ENCODE measurements at places on chromosomes 1 and 21. TPM values are rescaled to one million over a fixed set of nuclear protein-coding genes. Genes with fewer than 3 reads are reported as not detected.
A peak's percentile ranks its signal among the peaks of the same experiment; 100 is the strongest.

- no peak for DNase-seq
These were observed 33.9 kb downstream of the OLFML2B start for GRCh38 chr1:161989786-161990185.

DNA sequence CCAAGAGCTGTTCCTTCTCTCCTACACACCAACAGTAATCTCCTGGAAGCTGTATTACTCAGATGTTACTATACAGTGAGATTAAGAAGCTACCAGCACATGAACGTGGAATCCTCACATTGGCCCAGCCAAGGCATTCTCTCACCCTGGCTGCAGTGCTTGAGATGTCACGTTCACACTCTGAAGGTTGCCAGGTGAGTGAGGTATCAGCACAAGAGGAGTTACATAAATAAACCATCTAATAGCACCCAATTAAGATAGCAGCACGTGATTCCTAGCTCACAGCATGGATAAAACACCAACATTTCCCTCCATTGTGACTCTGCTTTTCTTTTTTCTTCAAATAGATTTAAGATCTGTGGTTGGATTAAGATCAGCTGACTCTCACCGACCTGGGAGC lies 182.8 kb downstream of the PLPP3 start:
- no peak for DNase-seq

The OR2G6 gene
- total RNA-seq, result not detected

DNA sequence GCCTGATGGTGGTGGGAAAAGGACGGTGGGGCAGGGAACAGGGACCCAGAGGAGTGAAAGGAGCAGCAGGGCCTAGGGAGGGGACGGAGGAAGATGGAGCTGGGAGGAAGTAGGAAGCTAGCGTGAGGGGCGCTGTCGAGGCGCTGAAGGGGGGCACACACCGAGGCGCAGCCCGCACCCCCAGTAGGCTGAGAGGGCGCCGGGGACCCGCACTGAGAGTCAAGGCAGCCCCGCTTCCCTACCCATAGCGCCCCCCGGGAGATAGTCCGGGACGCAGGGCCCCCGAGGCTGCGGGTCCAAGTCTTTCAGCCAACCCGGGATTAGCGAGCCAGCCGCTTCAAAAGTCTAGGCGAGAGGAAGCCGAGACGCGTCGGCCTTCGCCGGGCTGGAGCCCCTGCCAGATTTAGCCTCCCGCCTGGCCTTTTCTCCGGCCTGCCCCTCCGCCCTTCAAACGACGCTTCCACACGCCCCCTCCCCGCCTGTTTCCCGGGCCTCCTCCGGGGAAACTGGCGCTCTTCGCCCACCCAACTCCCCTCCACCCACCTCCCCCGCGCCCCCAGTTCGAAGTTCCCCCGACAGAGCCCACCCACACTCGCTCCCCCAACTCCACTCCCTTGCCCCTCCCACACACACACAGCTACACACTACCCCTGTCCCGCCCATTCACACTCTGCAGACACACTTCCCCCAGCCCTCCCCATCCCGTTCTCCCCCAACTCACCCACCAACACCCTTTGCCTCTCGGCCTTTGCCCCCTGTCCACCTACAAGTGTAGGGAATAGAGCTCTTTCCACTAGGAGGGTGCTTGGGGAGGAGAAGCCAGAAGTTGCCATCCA lies 7.8 kb upstream of the PROX1 start:
- no peak for DNase-seq

GRCh38 chr1:59682396-59683080 lies 132.2 kb upstream of the HOOK1 start:
- DNase-seq, result no peak

The JAM2 gene
- total RNA-seq, result not detected

DNA sequence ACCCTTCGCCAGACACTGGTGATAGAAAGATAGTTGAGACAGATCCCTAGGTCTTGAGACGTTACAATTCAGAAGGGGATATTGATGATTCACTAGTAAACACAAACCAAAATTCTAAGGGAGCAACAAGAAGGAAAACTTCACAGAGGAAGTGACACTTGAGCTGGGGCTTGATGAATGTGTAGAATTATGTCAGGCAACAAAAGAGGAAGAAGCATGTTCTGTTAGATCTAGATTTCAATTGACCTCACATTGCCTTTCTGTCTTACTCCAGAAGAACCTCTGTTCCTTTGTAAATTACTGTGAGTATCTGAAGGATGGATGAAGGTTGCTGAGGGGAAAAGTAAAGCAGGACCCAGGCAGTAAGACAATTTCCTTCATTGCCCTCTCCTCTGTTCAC lies 328.2 kb downstream of the KCTD3 start:
- DNase-seq, result no peak

The AMY1A gene
- not detected for total RNA-seq

The FCRL6 gene
- not detected for total RNA-seq

- no peak for DNase-seq
These were observed 9.0 kb downstream of the DBT start for GRCh38 chr1:100240631-100241030.

The FAM167B gene
- total RNA-seq, result 0.29 TPM

DNA sequence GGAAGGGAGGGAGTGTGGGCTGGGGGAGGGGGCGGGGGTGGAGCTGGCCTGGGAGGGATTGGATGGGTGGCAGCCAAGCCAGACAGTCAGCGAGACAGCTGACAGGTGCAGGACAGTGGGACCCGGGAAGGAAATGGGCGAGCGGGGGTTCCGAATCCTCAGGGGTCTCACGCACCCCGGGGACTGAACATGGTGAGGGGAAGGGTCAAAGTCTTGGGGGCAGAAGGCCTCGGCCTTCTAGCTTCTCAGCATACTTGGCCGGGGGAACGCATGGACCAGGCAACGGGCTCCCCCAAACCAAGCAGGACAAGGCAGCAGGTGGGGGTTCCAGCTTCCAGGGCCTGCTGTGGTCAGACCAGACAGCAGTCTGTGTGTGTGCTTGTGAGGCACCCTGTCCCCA lies 23.1 kb downstream of the CASZ1 start:
- no peak for DNase-seq

DNA sequence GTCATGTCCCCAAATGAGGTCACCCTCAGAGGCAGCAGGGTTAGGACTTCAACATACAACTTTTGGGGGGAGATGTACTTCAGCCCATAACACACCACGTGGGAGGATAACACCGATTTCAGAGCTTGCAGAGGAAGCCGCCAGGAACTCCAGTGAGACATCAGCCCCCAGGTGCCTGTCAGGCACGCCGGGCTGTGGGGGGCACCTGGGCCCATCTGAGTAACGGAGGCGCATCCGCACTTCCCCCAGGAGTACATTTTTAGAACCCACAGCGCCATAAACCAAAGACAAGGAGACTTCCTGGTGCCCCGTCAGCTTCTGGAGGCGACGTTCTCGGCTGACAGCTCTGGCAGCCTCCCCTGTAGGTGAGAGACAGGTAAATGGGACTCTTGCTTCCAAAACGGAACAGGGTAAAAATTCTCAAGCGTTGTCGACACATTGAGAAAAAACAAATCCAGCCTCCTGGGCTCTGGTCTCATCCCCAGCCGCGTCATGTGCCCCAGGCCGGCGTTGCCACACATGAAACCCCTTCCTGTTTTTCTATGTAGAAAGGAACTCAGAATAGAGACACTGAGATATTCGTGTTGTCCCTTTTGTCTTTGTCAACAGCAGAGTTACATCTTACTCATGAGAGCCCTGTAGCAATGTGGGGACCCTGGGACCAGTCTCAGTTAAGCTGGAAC lies 93.3 kb downstream of the PDE9A start:
- no peak for DNase-seq

The LRRC53 gene
- not detected for total RNA-seq

The DYNLT5 gene
- not detected for total RNA-seq

DNA sequence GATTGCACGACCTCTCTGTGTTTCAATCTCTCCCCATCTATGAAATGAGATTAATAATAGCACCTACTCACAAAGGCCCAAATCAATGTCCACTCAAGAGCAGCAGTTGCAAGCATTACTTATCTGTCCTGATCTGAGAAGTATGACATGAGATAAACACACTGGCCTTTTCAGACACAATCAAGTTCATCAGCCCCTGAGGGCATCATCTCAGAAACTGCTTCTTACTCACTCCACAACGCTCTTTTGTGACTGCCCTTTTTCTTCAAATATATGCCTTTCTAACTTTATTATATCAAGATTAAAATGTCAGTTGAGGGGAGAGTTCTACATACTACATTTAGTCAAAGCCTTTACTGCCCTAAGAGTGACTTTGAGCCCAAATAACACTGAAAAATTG lies 371.9 kb upstream of the SPAG17 start:
- no peak for DNase-seq

DNA sequence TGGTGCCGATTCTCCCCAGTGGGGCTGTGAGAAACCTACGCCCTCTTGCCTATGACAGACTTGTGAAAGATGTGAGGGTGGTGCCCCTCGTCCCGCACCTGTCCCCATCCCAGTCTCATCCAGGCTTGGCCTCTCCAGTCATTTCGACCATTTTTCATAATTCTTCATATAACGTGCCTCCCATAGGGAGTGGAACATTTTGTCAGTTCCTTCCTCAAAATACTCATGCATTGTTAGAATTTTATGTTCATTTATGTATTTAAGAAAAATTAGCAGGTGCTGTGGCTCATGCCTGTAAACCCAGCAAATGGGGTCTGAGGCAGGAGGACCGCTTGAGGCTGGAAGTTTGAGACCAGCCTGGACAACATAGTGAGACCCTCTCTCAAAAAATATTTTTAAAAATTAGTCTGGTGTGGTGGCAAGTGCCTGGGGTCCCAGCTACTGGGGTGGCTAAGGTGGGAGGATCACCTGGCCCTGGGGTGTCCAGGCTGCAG lies 19.7 kb upstream of the SMPDL3B start:
- DNase-seq, result no peak

The NUP210L gene
- total RNA-seq, result not detected

DNA sequence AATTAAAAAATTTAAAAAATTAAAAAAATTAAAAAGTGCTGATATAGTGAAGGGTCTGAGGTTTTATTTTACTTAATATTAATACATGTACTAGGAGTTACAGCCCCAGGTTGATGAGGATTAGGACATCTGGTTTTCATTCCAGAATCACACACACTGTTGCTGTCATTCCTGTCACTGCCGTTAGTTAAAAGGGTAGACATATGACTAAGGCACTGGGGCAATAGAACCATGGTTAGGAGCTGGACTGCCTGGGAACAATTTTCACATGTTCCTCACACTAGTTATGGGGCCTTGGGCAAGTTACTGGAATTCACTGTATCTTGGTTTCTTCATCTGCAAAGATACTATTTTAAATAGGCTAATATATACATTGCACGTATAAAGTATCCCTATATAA lies 191.8 kb upstream of the DPYD start:
- no peak for DNase-seq

- no peak for DNase-seq
These were observed 16.6 kb downstream of the MDM4 start for GRCh38 chr1:204532832-204533231.

The RABIF gene
- 5.9 TPM for total RNA-seq

The FMOD gene
- total RNA-seq, result not detected

The CELA2A gene
- total RNA-seq, result not detected

- peak; percentile 55 for DNase-seq
These were observed at the start of gene CELSR2 for GRCh38 chr1:109248797-109249629. TSS of gene CELSR2 (plus strand) at chr1:109249539. CDS start at chr1:109250080, 541 bp downstream.

DNA sequence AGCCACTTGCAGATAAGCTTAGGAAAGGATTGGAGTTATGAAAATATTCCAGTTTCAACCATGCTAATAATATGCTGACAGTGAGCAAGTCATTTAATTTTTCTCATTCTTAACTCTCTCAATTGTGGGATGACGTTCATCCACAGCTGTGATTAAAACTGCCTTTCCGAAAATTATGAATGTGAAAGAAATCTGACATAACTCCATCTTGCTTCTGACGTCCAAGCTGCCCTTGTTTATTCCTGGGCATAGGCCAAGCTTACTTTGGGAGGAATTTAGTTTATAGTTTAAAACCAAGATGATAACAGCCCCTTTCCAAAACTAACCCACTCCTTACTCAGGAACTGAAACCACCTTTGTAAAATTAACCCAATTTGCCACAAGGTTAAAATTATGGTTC lies 11.0 kb upstream of the RGS18 start:
- DNase-seq, result no peak

DNA sequence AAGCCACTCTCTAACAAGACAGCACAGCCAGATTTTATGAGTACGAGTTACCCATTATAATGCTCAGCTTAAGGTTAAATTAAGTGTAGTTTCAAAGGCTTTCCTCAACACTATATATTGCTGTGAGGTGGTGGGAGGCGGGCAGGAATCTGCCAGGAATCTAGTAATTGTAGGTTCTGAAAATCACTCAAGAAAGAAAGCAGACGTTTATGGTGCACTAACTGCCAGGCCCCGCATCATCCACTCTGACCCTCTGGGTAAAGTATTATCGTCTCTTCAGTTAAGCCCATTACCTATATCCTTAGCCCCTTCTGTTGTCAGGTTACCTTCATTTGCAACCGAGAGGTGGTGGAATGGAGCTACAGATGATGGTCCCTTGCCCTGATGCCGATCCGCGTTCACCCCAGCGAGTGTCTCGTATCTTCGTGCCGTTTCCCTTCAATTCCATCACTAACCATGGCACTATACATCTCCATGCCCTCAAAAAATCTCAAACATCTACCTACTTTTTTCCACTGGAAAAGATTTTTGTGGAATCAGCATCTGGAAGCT lies 12.4 kb downstream of the HMGN1 start:
- no peak for DNase-seq

DNA sequence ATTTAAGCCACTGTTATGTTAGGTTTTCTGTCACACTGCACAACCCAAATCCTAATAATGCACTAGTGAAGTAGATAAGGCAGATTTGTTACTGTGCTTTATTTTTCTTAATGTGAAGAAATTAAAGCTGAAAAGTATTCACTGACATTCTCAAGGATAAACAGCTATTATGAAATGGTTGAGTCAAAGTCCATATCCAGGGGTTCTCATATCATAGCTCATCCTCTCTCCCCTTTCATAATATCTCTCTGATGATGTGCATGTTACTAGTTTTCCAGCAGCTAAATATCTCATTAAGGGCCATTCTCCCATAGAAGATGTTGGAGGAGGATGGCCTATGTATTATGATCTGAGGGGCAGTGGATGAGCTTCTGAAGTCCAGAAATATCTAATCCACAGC lies 53.6 kb upstream of the CCDC190 start:
- DNase-seq, result no peak

The SERPINC1 gene
- not detected for total RNA-seq

Data from HT-29 (cell line).